ENCODE measurements at places on chromosomes 6 and 20.

DNA sequence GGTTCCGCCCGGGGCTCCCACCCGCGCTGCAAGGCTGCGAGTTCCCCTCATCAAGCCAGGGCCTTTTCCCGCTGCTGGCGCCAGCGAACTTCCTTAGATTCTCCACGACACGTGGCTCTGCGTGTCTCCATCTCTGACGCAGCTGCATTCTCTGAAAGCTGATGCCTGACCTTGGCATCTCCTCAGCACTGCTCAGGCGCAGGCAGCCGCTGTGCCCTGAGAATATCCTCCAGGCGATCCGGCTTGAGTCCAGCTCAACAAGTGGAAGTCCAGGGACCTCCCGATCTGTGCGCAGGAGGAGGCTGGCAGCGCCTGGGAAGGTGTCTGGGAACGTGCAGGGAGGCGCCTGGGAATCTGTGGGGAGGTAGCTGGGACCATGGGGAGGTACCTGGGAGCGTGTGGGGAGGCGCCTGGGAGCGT is 171.2 kb upstream of the THBS2 start:
- no peak for DNase-seq

GRCh38 chr6:28742668-28743270 is 181.0 kb downstream of the TRIM27 start:
- no peak for DNase-seq

DNA sequence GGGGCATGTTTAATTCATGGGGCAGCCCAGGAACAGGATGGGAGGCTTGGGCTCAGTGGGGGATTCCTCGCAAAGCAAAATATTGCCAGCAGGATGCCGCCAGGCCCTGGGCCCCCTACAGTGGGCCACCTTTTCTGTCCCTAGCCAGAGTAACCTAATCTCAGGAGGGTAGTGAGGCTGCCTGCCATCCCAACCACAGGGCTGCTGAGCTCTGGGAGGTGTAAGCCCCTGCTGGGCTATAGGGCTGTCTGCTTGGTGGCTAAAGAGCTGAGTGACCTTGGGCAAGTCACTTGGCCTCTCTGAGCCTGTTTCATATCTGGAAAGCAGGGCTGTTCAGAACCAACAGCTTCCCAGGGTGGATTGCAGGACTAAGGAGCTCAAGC is 35.7 kb upstream of the CDH22 start:
- no peak for DNase-seq

DNA sequence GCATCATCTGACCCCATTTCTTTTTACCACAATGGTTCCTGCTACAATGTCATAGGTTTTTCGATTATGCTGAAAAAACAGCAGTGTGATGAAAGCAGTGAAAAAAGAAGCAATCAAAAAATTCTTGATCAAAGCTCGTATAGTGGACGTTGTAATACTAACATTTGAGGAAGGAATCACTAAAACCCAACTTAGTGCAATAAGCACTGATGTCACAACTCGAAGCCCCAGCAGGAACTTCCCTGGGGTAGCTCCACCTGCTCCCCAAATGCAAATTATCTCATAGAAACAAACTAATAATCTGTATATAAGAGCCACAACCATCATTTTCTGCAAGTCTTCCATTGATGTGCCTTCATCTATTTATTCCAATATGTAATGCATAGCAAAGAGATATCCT is 285.6 kb upstream of the SGK1 start:
- no peak for DNase-seq
